ENCODE measurements at places on chromosomes 5 and 9.

- no peak for DNase-seq
Measured at GRCh38 chr5:110177729-110178128, 488.0 kb downstream of the MAN2A1 start.

DNA sequence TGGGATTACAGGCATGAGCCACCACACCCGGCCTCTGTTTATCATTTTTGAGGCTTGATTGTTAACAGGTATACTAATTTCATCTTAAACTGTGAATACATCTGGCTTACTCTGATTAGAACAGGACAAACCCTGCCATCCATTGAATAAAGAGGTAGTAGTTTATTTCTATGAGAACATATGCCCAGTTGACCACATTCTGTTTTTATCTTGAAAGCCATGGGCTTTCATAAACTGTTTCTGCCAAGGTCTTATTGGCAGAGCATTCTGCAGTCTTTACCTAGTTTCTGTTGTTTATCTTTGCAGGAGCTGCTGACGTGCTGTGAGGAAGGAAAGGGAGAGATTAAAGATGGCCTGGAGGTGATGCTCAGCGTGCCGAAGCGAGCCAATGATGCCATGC, 184.9 kb upstream of the OTULINL start:
- DNase-seq, result peak; percentile 54

DNA sequence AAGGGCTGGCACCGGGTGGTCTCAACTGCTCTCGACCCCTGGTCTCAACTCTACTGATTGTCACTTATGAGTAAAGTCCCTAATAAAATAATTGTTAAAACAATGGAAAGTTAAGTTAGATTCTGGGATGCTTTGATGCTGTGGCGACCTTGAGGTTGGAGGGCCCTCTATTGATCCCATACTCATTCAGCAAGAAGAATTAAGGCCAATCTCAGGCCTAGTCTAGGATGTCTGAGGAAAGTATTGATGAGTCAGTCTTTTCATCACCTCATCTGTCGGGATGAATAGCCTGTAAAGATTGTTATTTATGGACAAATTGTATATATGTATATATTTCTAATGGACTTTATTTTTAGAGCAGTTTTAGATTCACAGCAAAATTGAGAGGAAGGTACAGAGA, 50.8 kb downstream of the WDR36 start:
- DNase-seq, result no peak

DNA sequence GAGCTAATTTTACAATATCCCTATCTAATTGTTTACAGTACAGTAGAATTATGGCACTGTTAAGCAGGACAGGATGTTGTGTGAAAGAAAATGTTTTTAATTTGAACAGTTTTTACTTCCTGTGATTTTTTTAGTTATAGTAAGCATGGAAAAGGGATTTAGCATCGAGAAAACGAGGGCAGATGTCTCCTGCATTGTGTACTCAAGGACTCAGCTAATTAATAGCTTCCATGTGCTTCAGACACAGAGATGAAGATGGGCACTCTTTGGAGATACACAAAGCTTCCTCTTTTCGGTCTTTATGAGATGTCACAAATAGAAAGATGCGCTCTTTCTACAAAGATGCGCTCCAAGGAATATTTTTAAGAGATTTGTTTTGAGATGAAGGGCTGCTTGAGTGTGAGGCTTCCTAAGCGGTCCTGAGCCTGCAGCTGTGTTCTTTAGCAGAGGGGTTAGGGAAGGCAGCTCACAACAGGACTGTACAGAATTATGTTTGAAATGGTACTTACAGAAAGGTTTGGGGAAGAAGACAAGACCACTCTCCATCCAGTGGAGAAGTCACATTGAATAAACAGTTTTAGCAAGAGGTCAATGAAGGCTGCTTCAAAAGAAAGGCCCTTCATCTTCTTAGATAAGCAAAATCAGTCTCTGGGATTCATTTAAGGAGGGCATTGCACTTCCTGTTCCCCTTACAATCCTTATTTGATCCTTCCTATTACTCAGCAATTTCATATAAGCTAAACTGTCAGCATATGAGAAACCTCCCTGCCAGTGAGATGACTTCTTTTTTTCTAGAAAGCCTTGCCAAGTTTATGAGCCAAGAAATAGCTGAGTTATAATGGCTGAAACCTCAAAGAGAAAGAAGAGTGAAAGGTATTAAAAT, 311.5 kb downstream of the EFNA5 start:
- peak; percentile 72 for DNase-seq

GRCh38 chr5:34854459-34855174, 15.7 kb downstream of the TTC23L start:
- no peak for DNase-seq

DNA sequence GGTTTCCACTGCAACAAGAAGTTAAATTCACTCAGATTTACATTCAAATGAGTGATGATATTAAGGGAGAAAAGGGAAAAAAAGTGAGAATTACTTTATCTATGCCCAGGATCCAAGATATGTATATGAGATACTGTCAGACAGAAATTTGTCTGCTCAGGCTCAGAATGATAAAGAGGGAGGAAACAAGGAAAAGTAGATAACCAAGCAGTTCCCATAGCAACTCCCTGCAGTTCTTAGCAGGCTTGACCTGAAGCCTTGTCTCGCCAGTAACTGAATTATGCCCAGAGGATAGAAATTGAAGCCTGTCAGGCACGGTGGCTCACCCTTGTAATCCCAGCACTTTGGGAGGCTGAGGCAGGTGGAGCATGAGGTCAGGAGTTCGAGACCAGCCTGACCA, 304.4 kb downstream of the TLE1 start:
- DNase-seq, result no peak

- no peak for DNase-seq
Measured at GRCh38 chr9:93354451-93354850, 97.0 kb upstream of the FAM120A start.

DNA sequence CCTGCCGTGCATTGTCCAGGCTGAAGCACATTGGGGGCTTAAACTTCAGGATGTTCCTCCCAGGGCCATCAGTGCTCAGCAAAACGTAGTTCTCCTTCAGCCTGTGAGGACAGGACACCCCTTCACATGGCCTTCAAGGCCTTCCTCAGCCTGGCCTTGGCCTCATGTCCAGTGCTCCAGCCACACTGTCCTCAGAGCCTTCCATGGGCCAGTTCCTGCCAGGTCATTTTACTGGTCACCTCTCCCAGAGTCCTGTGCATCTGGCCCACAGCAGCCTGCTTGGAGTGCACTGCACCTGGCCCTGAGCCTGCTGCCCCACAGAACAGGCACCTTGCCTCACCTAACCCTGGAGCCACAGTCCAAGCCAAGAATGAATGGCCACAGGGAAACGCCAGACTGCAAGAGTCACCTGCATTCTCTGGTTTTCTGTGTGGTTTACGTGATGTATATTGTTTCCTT, 8.7 kb downstream of the HNRNPAB start:
- DNase-seq, result no peak

- DNase-seq, result peak; percentile 48
Measured at GRCh38 chr9:87516222-87516925, 18.7 kb downstream of the DAPK1 start.

- peak; percentile 44 for DNase-seq
Measured at GRCh38 chr5:151298063-151298855, 5.3 kb downstream of the SLC36A3 start.

DNA sequence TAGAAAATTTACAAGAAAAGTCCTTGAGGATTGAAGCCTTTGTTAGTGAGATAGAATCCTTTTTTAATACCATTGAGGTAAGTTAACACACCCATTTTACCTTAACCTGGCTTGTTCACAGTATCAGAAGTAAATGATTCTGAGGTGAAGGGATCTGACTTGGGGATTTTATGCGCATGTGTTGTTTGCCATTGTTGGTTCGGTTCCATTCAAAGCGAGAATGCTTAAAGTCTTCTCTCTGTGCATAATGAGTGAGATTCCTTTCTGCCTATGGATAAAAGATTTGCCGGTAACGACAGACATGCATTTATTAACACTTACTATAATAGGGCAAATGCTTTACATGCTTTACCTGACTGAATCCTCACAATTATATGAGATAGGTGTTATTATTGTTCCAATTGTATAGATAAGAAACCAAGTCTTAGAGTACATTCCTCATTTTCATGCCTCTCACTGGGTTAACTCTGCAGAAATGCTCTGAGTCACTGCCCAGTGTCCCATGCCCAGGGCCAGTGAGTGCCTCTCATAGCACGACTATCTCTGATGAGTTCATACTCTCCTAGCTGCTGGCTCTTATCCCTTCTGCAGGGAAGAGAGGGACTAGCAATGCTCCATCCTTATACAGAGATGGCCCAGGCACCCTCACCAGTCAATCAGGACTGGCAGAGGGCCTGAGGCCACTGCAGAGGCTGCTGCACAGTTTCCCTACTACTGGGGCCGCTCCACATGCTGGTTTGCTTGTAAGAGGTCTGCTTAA, 54.4 kb downstream of the CMYA5 start:
- DNase-seq, result no peak

DNA sequence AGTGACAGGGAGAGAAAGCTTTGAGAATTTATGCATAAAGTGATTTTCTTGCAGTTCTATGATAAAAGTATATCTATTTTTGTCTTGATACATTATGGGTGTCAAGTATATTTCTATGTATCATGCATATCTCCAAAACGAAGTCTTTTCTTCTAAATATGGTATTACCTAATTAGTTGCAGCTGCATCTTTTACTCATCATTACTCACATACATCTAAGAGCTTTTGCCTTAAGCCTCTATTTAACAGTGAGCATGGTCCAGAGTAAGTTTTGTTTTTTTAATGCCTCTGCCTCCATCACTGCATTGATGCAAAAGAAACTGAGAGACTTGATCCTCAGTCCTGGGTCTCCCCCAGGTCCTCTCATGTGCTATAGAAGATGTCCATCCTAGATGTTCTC, 40.0 kb upstream of the SMC5 start:
- DNase-seq, result no peak

- no peak for DNase-seq
Measured at GRCh38 chr9:972501-973294, 3.8 kb upstream of the DMRT3 start.

- DNase-seq, result no peak
Measured at GRCh38 chr5:173895401-173896165, 7.4 kb downstream of the CPEB4 start.

- no peak for DNase-seq
Measured at GRCh38 chr9:16320338-16320902, 550.0 kb downstream of the BNC2 start.

- DNase-seq, result peak; percentile 71
Measured at GRCh38 chr9:101458963-101459631, 23.5 kb upstream of the ALDOB start.

DNA sequence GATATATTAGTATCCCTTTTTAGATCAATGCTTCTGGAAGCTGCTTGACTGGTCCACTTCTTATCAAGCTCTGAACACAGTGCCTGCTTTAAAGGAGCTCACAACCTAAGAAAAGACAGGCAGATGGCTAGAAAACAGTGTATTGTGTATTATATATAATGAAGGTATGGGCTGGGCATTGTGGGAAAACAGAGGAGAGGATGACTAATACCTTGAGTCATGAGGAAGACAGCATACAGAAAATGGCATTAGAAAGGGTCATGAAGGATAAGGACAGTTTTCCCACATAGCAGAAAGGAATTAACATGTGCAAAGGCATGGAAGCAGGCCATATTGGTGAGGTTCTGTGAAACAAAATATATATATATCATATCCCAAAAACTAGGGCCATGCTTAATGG, 309.6 kb downstream of the MLLT3 start:
- no peak for DNase-seq

- DNase-seq, result no peak
Measured at GRCh38 chr5:64767959-64768357, 533 bp downstream of the SREK1IP1 start.

DNA sequence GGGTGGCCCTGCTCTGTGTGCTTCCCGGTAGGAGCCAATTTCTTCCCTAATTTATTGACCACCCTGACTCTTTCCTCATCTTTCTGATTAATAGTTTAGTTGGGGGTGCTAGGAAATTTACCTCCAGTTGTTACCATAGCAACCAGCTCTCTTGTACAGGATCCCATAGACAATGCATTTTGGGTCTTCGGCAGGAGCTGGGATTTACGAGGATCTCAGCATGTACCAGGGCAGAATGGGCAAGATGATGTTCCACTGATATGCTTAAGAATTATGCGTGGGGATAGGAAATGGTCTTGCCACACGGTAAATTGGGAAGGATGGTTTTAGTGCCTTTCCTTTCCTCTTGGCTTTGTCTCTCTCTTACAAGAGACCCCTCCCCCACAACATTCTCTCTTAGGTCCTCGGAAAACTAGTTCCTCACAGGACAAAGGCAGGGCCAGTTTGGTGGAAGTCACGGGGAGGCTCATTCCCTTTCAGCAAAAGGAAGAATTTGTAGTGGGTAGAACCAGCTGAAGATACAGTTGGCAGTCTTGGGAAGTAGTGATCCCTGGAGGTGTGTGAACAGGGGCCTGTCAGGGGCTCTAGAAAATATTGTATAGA, 133.4 kb upstream of the SHB start:
- no peak for DNase-seq

DNA sequence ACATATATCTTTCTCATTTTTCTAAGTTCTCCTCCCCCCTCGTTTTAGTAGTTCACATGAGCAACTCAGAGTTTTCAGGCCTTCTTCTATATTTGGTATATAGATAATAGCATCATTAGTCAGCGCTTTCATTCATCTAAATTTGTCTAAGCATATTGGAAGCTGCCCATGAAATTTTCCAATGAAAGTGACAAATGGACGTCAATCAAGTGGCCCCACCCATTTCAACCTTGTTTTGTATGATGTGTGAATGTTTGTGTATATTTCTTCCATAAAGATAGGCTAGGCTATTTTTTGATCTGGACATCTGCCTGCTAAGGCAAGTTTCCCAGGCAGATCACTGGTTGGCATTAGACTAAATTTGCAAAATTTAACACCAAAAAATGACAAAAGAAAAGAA, 104.0 kb upstream of the SSBP2 start:
- no peak for DNase-seq

GRCh38 chr5:56290378-56291078, 57.4 kb upstream of the ANKRD55 start:
- DNase-seq, result no peak

GRCh38 chr5:167488371-167488770, 803.1 kb upstream of the WWC1 start:
- no peak for DNase-seq

GRCh38 chr5:156534906-156535485, 208.0 kb downstream of the SGCD start:
- no peak for DNase-seq

GRCh38 chr9:76032797-76033373, 142.4 kb downstream of the PCSK5 start:
- no peak for DNase-seq

DNA sequence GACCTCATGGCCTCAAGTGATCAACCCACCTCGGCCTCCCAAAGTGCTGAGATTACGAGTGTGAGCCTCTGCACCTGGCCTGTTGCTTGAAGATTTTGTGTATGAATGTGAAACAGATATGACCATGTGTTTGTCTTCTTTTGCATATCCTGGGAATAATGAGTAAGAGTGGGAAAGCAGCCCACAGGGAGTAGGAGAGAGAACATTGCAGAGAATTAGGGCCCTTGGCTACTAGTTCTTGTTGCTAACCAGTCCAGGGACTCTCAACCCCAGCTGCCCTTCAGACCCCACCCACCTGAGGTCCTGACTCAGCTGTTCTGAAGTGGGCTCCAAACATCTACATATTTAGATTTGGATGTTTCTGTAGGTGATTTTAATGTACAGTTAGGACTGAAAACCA, 125.5 kb downstream of the MTX3 start:
- DNase-seq, result no peak

Measured in H4 (cell line).